ENCODE measurements at places on chromosomes 16 and 17. TPM values are rescaled to one million over a fixed set of nuclear protein-coding genes. Genes with fewer than 3 reads are reported as not detected.
A peak's percentile ranks its signal among the peaks of the same experiment; 100 is the strongest.

GRCh38 chr17:49454050-49454449 lies 39.4 kb upstream of the PHB1 start:
- DNase-seq, result no peak
- peaks cover 40% of the 10 kb centered on the region for H3K4me1 ChIP-seq
- H3K27me3 ChIP-seq, result peaks cover 27% of the 10 kb centered on the region
- no peaks in the 10 kb centered on the region for H3K36me3 ChIP-seq
- no peak overlapping the region for H3K27ac ChIP-seq
- no peak overlapping the region for H3K4me3 ChIP-seq

- peaks cover 9% of the 10 kb centered on the region for H3K27me3 ChIP-seq
- H3K4me1 ChIP-seq, result no peaks in the 10 kb centered on the region
- H3K36me3 ChIP-seq, result no peaks in the 10 kb centered on the region
- H3K4me3 ChIP-seq, result no peak overlapping the region
- no peak for DNase-seq
These were observed 29.3 kb downstream of the TLE7 start for GRCh38 chr16:71412270-71413160.

DNA sequence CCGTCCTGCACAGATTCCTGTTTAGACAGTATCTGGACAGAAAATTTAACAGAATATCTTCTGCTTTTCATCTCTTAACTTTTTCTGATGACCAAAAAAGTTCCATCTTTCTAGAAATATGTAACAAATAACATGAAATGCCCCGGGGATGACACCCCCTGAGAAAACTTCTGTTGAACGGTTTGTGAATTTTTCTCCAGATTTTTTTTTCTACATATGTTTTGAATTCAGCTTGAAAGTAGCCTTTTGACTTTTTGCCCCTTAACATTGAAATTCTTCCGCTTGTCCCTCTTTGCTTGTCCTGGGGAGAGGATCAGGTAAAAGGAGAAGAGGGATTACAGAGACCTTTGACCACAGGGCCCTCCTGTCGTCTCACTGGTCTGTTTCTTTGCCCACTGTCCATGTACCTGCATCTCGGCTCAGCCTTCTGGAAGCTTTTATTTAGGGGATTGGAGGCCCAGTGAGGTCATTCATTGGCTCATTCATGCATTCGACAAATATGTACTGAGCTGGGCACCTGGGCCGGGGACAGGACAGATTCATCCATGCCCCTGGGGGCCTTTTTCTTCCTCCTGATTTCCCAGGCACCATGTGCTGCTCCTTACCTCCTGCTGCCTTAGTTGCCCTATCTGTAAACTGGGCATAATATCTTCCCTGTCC lies 19.6 kb upstream of the CPNE2 start:
- no peaks in the 10 kb centered on the region for H3K36me3 ChIP-seq
- H3K27ac ChIP-seq, result no peak overlapping the region

- no peak overlapping the region for H3K4me3 ChIP-seq
- no peaks in the 10 kb centered on the region for H3K4me1 ChIP-seq
- no peaks in the 10 kb centered on the region for H3K27me3 ChIP-seq
- no peak for DNase-seq
These were observed 65.4 kb downstream of the MAF start for GRCh38 chr16:79535130-79535529.

GRCh38 chr17:79361873-79362771 lies 248.7 kb downstream of the RBFOX3 start:
- DNase-seq, result no peak
- no peaks in the 10 kb centered on the region for H3K4me1 ChIP-seq
- no peak overlapping the region for H3K4me3 ChIP-seq
- H3K36me3 ChIP-seq, result no peaks in the 10 kb centered on the region
- H3K27me3 ChIP-seq, result peaks cover 33% of the 10 kb centered on the region

DNA sequence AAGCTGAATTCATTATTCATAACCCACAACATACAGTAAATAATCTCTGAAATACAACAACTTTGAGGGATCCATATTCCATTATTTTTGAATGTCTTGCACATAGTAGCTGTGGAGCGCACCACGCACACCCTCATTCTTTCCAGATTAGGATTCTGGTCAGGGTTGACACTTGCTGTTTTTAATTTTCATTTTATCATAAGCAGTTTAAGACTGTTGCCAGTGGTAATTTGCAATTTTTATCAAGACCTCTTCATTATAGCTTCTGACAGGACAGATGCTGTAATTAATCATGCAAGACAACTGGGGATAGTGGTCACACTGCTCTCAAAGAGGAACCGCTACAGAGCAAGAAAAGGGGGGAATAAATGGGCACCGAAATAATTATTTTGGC lies 109.7 kb downstream of the TOX3 start:
- no peak for DNase-seq
- no peaks in the 10 kb centered on the region for H3K27me3 ChIP-seq
- H3K4me3 ChIP-seq, result no peak overlapping the region
- no peak overlapping the region for H3K27ac ChIP-seq
- H3K4me1 ChIP-seq, result no peaks in the 10 kb centered on the region

DNA sequence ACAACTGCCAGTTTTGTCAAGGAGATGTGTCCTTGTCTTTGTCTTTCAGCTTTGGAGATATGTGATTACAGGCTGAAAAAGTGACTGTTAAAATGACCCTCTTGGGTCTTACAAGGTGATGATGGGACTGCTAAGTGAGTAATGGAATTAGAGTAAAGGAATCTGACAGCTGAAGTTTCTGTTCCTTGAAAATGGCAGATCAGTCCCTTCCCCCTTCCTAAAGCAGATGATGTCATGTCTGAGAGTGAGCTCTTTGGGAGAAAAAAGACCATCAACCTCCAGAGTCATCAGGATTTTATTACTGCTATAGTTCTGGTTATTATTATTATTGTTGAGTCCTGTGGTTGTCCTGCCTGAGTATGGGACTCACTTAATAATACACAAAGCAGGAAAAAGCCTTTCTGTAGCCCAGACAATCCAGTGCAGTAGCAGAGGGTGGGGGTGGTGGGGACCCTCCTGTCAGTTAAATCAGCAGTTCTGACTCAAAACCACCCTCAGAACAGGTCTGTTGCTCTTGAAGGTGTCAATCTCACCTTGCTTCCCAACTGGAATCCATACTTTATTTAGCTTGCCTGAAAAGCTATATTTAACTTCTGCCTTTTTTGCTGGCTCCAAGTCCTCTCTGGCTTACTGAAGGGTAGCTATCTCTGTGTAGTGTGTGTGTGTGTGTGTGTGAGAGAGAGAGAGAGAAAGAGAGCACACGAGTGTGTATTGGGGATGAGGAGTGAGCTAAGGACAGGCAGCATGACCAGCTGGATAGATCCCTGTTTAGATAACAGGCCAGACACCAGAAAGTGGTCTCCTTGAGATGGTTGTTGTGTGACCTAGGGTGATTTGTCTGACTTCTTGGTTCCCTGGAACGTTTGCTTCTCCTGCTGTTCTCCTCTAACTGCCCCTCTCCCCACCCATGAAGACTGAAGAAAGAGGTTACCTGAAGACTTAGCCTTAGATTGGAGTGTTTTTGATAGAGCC lies 4.9 kb downstream of the HROB start:
- no peak for DNase-seq
- peaks cover 5% of the 10 kb centered on the region for H3K4me1 ChIP-seq
- H3K27me3 ChIP-seq, result no peaks in the 10 kb centered on the region
- no peak overlapping the region for H3K4me3 ChIP-seq
- peaks cover 15% of the 10 kb centered on the region for H3K36me3 ChIP-seq

DNA sequence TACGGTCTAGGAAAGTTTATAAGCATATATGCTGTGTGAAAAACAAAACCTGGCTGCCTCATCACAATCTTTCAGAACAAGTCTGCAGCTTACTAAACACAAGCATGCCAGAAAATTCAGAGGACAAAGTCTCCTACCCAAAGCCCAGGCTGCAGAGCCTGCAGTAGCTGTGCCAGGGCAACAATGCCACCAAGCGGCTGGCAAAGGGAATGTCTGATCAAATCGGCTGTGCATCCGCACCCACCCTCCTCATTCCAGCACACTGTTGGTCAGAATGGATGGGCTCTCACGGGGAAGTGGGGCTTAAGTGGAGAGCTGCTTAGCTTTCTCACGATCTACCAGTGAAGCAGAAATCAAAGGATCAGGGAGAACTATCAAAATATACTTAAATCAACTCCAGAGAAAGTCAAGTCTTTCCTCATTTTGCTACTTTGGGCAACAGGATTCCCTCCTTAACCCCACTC lies 73.5 kb downstream of the CYTH1 start:
- H3K27me3 ChIP-seq, result no peaks in the 10 kb centered on the region
- no peak overlapping the region for H3K4me3 ChIP-seq
- peaks cover 9% of the 10 kb centered on the region for H3K36me3 ChIP-seq
- peaks cover 36% of the 10 kb centered on the region for H3K4me1 ChIP-seq
- H3K27ac ChIP-seq, result peak overlapping the region; percentile 91
- DNase-seq, result peak; percentile 46

DNA sequence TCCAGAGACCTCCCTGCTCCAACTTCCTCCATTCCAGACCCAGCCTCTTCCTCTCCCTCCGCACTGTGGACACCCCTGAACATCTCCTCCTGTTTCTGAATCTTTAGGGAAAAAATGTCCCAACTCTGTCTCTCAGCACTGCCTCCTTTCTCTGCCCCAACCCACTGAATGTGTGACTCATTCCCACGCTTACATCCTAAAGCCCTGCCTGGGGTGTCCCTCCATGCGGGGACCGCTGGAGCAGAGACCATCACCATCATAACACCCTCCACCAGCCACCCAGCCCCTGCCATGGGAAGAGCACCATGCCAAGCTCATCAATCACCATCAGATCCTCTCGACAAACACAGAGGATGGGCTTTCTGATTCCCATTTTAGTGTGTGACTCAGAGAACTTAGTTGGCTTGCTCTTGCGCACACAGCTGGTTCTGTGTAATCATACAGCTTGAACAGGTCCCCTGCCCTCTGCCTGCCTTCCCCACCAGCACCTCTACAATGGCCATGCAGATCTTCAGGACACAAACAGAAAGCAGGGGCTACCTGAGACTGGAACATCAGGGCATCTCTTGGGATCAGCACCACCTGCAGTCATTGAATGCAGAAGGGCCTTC lies 10.7 kb downstream of the RPRML start:
- no peak for DNase-seq
- no peaks in the 10 kb centered on the region for H3K36me3 ChIP-seq
- no peak overlapping the region for H3K4me3 ChIP-seq

- no peaks in the 10 kb centered on the region for H3K27me3 ChIP-seq
- H3K4me3 ChIP-seq, result no peak overlapping the region
- peaks cover 17% of the 10 kb centered on the region for H3K36me3 ChIP-seq
These were observed 3.9 kb downstream of the SPATA20 start for GRCh38 chr17:50550661-50551432.

DNA sequence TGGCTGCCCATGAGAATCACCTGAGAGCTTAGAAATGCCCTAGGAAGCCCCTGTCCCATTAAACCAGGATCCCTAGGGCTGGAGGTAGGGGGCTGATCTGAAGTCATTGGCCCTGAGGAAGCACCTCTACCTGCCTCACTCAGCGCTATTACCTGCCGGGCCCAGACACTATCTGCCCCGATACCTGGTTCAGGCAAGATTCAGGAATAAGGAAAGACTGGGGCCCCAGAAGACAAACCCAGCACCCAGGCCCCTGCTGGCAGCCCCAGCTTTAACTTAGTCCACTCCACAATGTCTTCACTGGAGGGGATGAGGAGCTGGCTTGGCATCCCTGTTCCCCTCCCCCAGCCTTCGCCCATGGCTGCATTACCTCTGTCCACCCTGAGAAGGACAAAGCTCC lies 126.3 kb downstream of the GAS7 start:
- peaks cover 9% of the 10 kb centered on the region for H3K4me1 ChIP-seq
- DNase-seq, result no peak
- H3K27me3 ChIP-seq, result peaks cover 4% of the 10 kb centered on the region
- no peak overlapping the region for H3K4me3 ChIP-seq
- no peak overlapping the region for H3K27ac ChIP-seq

- H3K27ac ChIP-seq, result no peak overlapping the region
- no peak for DNase-seq
- no peaks in the 10 kb centered on the region for H3K36me3 ChIP-seq
- H3K4me1 ChIP-seq, result no peaks in the 10 kb centered on the region
These were observed 63.5 kb downstream of the SPECC1 start for GRCh38 chr17:20072692-20072992.

DNA sequence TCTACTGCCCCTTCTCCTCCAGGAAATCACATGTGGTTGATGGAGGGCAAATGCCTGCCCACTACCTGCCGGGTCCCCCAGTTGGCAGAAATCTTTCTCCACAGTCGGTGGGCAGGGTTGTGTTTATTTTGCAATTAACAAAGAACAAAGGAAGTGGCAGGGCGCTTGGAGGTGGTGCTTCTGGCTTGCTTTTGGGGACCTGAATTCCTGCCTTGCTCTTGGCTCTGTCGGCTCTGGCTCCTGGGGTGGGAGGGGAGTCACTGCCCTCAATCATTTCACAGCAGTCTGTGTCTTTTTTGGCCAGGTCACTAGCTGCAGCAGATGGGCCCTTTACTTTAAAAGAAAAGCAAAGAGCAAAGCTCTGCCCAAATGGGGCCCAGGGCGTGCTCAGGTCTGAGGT lies 69.2 kb downstream of the C16orf78 start:
- peaks cover 5% of the 10 kb centered on the region for H3K27me3 ChIP-seq
- DNase-seq, result no peak

DNA sequence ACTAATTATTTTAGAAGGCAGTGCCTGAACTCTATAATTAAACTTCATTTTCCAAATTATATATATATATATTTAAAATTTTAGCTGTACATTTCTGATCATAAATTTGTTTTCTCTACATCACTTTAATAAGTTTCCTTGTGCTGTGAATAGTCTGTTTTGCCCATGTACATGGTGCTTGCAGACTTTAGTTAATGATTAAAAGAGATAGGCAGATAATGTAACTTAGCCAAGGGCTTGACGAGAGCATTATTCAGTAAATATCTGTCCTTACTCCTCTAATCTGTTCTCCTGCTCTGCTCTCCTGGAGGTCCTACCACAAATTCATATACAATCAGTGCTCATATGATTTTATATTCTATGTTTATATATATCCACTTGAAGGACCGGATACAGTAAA lies 595.2 kb upstream of the KIF2B start:
- no peak for DNase-seq
- H3K36me3 ChIP-seq, result no peaks in the 10 kb centered on the region
- no peaks in the 10 kb centered on the region for H3K4me1 ChIP-seq
- H3K4me3 ChIP-seq, result no peak overlapping the region
- H3K27ac ChIP-seq, result no peak overlapping the region

GRCh38 chr17:70314506-70314905 lies 145.2 kb downstream of the KCNJ2 start:
- H3K36me3 ChIP-seq, result no peaks in the 10 kb centered on the region
- H3K27ac ChIP-seq, result no peak overlapping the region
- no peak overlapping the region for H3K4me3 ChIP-seq
- DNase-seq, result no peak

- peaks cover 13% of the 10 kb centered on the region for H3K4me1 ChIP-seq
- peak overlapping the region; percentile 6 for H3K27ac ChIP-seq
- no peaks in the 10 kb centered on the region for H3K27me3 ChIP-seq
These were observed 2.8 kb downstream of the MED13 start for GRCh38 chr17:62062302-62062701.

GRCh38 chr17:49291929-49292328 lies 61.3 kb upstream of the PHOSPHO1 start:
- no peak for DNase-seq
- H3K27ac ChIP-seq, result no peak overlapping the region
- no peaks in the 10 kb centered on the region for H3K36me3 ChIP-seq
- H3K27me3 ChIP-seq, result no peaks in the 10 kb centered on the region
- no peaks in the 10 kb centered on the region for H3K4me1 ChIP-seq

Gene PRSS22
- polyA plus RNA-seq, result 3.7 TPM

Gene KRTAP4-6
- not detected for polyA plus RNA-seq

Gene KRTAP4-4
- polyA plus RNA-seq, result not detected

Gene PLXDC1
- 0.06 TPM for polyA plus RNA-seq

Gene TBC1D3E
- polyA plus RNA-seq, result not detected

Gene CCL1
- not detected for polyA plus RNA-seq

Gene RAB11FIP4
- 9.2 TPM for polyA plus RNA-seq

Gene KRT33A
- not detected for polyA plus RNA-seq

Gene SPNS3
- not detected for polyA plus RNA-seq

Gene EXOC7
- polyA plus RNA-seq, result 60.6 TPM

Gene ALOX12B
- polyA plus RNA-seq, result 0.43 TPM

Gene SAMD14
- polyA plus RNA-seq, result 0.02 TPM

Gene MEIOB
- not detected for polyA plus RNA-seq

Gene NTN3
- polyA plus RNA-seq, result not detected

Gene FBXW10
- 0.25 TPM for polyA plus RNA-seq
